ENCODE measurements at places on chromosomes 1 and 21.

DNA sequence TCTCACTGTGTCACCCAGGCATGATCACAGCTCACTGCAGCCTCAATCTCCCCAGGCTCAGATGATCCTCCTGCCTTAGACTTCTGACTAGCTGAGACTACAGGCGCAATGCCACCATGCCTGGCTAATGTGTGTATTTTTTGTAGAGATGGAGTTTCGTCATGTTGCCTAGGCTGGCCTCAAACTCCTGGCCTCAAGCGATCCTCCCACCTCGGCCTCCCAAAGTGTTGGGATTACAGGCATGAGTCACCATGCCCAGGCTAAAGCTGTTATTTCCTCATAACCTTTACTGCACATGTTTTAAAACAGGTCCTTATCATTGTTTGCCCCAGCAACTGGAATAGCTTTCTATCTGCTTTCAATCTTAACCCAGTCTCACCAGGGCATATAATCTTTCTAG is 2.9 kb downstream of the SARS1 start:
- H3K4me1 ChIP-seq: peaks cover 34% of the 10 kb centered on the region
- no peaks in the 10 kb centered on the region for H3K36me3 ChIP-seq
- no peaks in the 10 kb centered on the region for H3K27me3 ChIP-seq
- no peak for DNase-seq
- H3K27ac ChIP-seq: no peak overlapping the region
- H3K4me3 ChIP-seq: no peak overlapping the region

DNA sequence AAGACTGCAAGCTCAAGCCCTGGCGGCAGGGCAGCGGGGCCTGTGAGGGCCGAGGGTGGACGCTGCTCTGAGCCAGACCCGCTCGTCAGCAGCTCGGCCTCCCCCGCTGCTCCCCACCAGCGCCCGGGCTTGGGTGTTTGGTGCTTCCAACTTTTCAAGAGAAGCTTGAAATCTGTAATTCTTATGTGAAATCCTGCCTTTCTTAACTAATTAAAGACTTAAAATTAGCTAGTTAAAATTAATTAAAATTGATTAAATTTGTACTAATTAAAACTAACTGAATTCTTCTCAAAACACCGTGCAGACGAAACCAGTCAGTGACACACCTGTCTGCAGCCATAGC is 14.0 kb upstream of the SLC19A1 start:
- peaks cover 7% of the 10 kb centered on the region for H3K4me1 ChIP-seq
- no peaks in the 10 kb centered on the region for H3K36me3 ChIP-seq

GRCh38 chr1:93738075-93738622 is 56.5 kb upstream of the BCAR3 start:
- no peaks in the 10 kb centered on the region for H3K27me3 ChIP-seq
- H3K27ac ChIP-seq: no peak overlapping the region
- peaks cover 6% of the 10 kb centered on the region for H3K4me1 ChIP-seq

DNA sequence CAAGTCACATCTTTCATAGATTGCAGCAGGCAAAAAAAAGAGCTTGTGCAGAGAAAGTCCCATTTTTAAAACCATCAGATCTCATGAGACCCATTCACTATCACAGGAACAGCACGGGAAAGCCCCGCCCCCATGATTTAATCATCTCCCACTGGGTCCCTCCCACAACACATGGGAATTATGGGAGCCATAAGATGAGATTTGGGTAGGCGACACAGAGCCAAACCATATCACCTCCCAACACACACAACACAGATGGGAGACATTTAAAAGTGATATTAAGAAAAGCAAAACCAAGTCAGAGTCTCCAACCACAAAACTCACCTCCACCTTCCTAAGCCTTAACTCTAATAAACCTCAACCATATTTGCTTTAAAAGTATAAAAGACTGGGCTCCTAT is 61.5 kb upstream of the TIAM1 start:
- H3K4me1 ChIP-seq: no peaks in the 10 kb centered on the region
- no peak overlapping the region for H3K4me3 ChIP-seq
- DNase-seq: no peak
- no peaks in the 10 kb centered on the region for H3K27me3 ChIP-seq
- H3K27ac ChIP-seq: no peak overlapping the region

DNA sequence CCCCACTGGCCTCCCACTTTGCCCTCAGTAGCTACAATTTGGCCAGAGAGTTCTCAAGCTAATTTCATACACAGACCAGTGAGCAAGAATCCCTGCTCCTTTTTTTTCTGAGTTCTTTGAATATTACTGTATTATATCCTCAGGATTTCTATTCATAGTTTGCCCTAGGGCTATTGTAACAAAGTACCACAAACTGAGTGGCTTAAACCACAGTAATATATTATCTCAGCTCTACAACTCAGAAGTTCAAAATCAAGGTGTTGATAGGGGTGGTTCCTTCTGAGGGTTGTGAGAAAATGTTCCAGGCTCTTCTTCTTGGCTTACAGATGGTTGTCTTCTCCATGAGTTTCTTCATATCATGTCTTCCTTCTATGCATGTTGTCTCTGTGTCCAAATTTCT is 289.4 kb upstream of the ESRRG start:
- DNase-seq: no peak
- H3K27ac ChIP-seq: no peak overlapping the region
- H3K27me3 ChIP-seq: no peaks in the 10 kb centered on the region
- no peak overlapping the region for H3K4me3 ChIP-seq
- H3K4me1 ChIP-seq: peaks cover 9% of the 10 kb centered on the region
- H3K36me3 ChIP-seq: no peaks in the 10 kb centered on the region

DNA sequence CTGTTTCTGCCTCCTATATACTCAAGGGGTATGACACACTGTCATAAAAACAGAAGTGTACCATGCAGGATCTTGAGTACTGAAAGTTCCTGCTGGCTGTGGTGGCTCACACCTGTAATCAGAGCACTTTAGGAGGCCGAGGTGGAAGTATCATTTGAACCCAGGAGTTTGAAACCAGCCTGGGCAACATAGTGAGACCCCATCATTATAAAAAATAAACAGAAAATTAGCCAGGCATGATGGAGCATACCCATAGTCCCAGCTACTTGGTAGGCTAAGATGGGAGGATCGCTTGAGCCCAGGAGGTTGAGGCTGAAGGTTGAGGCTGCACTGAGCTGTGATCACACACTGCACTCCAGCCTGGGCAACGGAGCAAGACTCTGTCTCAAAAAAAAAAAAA is 20.1 kb downstream of the ERI3 start:
- no peaks in the 10 kb centered on the region for H3K4me1 ChIP-seq
- no peak overlapping the region for H3K27ac ChIP-seq

DNA sequence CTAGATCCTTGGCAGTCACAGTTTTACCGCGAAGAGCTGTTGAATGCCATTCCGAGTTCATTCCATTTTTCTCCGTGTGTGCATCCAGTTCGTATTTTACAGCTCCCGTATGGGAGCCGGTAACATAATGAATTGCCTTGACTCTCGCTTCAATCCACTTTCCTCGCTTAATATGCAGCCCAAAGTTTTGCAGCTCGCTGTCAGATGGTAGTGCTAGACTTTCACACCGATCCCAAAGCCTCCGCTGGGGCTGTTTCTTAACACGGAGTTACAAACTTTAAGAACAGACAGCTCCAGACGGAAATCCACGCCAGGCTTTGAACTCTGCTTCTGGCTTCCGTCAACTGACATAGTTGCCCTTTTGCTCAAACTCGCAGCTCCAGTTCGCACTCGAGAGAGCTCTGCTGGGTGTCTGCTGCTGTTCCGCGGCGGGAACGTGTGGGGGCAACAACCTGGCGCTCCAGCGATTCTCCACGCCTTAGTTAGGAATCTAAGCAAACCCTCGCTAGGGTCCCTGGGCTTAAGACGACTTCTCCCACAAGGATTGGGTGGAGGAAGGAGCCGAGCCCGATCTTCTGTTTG is 3.5 kb upstream of the ARID1A start:
- H3K36me3 ChIP-seq: no peaks in the 10 kb centered on the region
- no peaks in the 10 kb centered on the region for H3K27me3 ChIP-seq
- H3K4me3 ChIP-seq: peak overlapping the region; percentile 25
- H3K27ac ChIP-seq: peak overlapping the region; percentile 96

- H3K27ac ChIP-seq: peak overlapping the region; percentile 27
- H3K4me1 ChIP-seq: peaks cover 15% of the 10 kb centered on the region
- H3K4me3 ChIP-seq: no peak overlapping the region
- no peaks in the 10 kb centered on the region for H3K36me3 ChIP-seq
- DNase-seq: peak; percentile 58
These were observed 38.2 kb downstream of the SLC9A1 start for GRCh38 chr1:27116697-27117096.

DNA sequence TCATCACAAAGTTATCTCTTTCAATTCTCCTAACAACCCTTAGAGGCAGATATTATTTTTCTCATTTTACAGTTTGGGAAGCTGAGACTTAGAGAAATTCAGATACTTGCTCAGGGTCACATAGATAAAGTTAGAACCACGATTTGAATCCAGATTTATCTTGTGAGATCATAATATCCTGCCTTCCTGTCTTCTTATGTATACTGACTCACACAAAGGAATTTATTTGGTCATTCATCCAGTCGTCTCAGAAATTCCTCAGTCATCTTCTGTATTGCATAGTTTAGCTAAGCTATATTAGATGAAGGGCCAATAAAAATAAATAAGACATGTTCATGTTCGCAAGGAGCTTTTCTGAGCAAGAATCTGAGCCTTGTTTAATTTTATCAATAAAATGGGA is 35.8 kb upstream of the RUNX1 start:
- no peak overlapping the region for H3K4me3 ChIP-seq
- no peaks in the 10 kb centered on the region for H3K27me3 ChIP-seq
- H3K36me3 ChIP-seq: no peaks in the 10 kb centered on the region
- peaks cover 8% of the 10 kb centered on the region for H3K4me1 ChIP-seq
- DNase-seq: no peak
- no peak overlapping the region for H3K27ac ChIP-seq

GRCh38 chr1:61435226-61435625 is 289.7 kb downstream of the TM2D1 start:
- H3K4me1 ChIP-seq: peaks cover 11% of the 10 kb centered on the region
- no peak for DNase-seq
- H3K27me3 ChIP-seq: no peaks in the 10 kb centered on the region
- no peak overlapping the region for H3K27ac ChIP-seq
- H3K4me3 ChIP-seq: no peak overlapping the region
- no peaks in the 10 kb centered on the region for H3K36me3 ChIP-seq

DNA sequence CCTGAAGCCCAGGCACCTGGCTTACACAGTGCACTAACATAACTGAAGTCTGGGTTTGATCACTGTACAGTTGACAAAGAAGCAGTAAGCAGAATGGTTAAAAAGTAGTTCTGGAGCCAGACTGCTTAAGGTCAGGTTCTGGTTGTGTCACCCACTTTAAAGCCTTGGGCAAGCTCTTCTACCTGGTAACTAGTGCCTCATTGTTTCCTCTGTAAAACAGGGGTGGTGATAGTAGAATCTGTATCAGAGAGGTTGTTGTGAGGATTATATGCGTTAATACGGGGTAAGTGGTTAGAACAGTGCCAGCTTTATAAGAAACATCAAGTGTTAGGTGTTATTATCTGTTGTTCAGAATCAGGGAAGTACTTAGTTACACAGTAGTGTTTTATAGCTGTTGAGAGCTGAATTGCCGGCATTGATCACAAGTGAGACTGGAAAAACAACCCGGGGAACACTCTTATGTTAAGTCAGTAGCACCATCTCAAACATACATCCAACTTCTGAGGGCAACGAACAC is 3.7 kb downstream of the BACH1 start:
- H3K4me3 ChIP-seq: no peak overlapping the region
- H3K27me3 ChIP-seq: no peaks in the 10 kb centered on the region
- H3K36me3 ChIP-seq: no peaks in the 10 kb centered on the region
- H3K27ac ChIP-seq: peak overlapping the region; percentile 98

Data from body of pancreas (tissue), 4 donors.